Aorta (tissue), 5 donors: ENCODE measurements at places on chromosomes 12 and 14. TPM values are rescaled to one million over a fixed set of nuclear protein-coding genes. Genes with fewer than 3 reads are reported as not detected.

The GALNT8 gene
- 4.7 TPM for total RNA-seq

The NAV3 gene
- total RNA-seq: 40.3 TPM

The ASPG gene
- 2.2 TPM for total RNA-seq

The TIGAR gene
- 7.2 TPM for total RNA-seq

The ESR2 gene
- total RNA-seq: 0.10 TPM

The FIGNL2 gene
- 2.1 TPM for total RNA-seq
